ENCODE measurements at places on chromosomes 6 and 20.

GRCh38 chr6:121579478-121579877, 144.0 kb downstream of the GJA1 start:
- no peak for DNase-seq

DNA sequence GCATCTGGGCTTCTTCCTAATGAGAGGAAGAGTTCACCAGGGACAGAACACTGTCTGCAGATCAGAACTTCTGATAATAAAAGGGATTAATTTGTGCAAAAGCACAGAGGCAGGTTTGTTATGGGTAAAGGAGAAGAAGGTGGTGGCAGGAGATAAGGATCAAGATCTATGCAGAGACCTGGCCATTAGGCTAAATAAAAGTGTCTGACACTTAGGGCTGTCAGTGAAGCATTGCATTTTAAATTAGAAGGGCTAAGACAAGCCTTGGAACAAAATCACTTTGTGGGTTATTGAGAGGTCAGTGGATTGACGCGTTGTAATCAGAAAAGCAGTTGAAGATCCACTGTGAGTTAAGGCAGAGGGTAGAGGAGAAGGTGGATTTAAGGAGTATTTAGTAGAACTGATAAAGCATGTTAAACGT, 76.8 kb downstream of the MAP3K4 start:
- DNase-seq: no peak

- DNase-seq: no peak
Observed at GRCh38 chr20:44532981-44533331, 11.1 kb upstream of the SERINC3 start.

DNA sequence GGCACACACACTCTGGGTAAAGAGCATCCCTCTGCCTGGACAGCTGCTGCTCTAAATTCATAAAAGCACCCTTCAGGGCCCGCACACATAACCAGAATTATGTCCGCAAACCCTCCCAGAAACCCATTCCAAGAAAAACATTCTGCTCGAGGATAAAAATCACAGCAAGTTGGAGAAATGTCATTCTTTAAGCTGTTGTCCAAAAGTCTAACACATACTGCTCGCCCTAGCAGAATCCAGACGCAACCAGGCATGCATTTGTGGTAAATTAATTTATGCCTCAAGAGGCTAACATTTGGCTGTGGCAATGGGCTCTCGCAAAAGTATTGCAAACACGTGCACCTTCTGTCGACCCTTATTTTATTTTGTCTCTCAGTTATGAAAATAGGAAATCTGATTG, 116.1 kb upstream of the INSM1 start:
- DNase-seq: no peak

- no peak for DNase-seq
Observed at GRCh38 chr20:53130795-53131194, 158.6 kb downstream of the TSHZ2 start.

DNA sequence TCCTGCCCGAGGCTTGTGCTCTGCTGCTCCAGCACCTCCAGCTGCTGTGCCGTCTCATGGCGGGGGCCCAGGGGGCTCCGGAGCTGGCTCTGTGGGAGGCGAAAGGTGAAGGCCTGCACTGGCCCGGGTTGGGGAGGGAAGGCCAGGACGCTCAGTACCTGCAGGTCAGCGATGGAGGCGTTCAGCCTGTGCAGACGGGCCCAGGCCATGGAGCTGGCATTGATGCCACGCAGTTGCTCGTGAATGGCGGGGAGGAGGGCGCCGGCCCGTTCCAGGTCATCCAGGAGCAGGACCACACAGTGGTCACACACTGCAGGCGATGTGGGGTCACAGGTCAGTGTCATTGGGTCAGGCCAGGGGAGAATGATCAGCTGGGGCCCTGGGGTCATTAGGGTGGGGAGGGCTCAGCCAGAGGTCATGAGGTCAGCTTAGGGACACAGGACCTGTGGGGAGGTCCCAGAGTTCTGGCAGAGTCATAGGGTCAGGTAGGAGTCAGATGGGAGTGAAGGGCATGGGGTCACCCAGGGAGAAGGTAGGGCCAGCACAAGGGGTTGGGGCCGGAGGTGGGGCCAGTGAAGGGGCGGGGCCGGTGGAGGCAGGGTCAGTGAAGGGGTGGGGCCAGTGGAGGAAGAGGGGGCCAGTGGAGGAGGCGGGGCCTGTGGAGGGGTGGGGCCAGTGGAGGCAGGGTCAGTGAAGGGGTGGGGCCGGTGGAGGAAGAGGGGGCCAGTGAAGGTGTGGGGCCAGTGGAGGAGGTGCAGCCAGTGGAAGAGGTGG, 18.0 kb downstream of the ADRM1 start:
- no peak for DNase-seq

- DNase-seq: no peak
Observed at GRCh38 chr6:68087399-68088133, 547.5 kb upstream of the ADGRB3 start.

GRCh38 chr6:31114970-31115849, 610 bp downstream of the PSORS1C1 start:
- DNase-seq: no peak

DNA sequence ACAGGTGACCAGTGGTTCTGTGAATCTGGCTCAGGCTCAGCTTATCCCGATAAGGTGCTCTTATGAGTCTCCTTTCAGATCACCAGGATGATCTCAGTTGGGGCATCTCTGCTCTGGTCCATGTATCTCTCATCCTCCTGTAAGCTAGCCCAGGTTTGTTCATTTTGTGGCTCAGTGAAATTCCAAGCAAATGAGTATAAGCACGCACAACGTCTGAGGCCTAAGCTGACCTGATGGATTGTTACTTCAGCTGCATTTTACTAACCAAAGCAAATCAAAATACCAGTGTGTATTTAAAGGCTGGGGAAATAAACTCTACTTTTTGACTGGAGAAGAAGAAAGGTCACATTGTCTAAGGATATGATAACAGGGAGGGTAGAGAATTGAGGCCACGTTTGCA, 551.0 kb upstream of the BTBD3 start:
- no peak for DNase-seq

DNA sequence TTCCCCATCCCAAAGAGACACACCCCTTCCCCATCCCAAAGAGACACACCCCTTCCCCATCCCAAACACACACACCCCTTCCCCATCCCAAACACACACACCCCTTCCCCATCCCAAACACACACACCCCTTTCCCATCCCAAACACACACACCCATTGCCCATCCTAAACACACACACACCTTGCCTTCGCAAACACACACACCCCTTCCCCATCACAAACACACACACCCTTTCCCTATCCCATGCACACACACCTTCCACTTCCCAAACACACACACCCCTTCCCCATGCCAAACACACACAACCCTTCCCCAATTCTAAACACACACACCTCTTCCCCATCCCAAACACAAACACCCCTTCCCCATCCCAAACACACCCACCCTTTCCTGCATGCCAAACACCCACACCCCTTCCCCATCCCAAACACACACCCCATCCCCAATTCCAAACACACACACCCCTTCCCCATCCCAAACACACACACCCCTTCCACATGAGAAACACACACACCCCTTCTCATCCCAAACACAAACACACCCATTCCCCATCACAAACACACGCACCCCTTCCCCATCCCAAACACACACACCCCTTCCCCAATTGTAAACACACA, 315.3 kb downstream of the KIF16B start:
- no peak for DNase-seq

DNA sequence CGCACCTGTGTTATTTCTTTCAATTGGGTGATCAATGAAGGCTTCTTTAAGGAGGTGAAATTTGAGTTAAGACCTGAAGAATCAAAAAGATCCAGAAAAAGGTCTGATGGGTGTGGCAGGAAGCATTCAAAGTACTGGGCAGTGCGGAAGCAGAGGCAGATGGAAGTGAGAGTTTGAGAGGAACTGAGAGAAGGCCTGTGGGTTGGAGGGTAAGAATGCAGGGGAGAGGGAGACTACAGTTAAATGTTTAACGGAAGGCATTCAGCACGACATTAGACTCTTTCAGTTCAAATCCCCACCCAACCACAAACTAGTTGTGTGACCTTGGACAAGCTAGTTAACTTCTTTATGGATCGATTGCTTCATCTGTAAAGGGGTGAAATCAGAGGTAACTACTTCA, 50.5 kb upstream of the GCM1 start:
- no peak for DNase-seq

DNA sequence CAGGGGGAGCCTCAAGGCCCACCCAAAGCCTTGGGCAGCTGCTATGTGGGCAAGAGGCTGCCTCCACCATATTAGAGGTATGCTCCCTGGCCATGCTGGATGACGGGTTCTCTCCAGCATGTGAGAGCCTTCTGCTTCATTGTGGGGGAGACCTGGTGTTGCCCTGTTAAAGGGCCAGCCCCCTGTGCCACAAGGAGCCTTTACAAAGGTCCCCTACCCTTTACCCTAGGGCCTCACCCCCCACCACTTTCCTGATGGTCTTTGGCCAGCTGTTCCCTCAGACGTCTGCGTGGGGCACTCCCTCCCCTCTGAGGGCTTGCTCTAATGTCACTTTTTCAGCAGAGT, 5.2 kb downstream of the ADIG start:
- no peak for DNase-seq

- no peak for DNase-seq
Observed at GRCh38 chr6:133130863-133131262, 110.3 kb upstream of the EYA4 start.

DNA sequence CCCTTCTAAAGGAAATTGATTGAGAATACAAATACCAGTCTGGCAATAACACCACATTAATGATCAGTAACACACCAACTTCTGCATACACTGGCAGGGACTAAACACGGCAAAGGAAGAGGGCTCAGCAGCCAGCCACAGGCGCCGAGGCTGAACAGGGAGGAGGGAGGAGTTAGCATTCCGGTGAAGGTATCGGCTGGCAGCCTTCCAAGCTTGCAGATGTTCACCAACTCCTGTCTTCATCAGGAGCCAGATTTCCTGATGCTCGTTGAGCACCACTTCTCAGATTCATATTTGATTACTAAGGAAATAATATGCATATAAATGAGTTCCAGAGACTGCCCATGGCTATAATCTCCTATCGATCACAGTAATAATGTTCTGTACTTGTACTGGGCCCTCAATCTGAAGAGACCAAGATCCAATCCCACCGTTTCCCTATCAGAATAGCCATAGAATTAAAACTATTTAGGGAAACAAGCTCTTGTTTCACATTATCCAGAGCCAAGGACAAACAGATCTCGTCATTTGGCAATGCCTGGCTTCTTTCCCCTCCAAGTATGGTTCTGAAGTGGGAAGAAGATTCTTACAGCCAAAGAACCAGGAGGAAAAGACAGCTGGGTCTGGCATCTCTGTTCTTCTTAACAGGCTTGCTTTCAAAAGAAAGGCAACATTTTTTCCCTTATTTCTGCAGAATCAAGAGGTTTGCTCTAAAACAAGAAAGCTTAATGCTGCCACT, 42.2 kb downstream of the GFOD1 start:
- peak; percentile 63 for DNase-seq

- DNase-seq: no peak
Observed at GRCh38 chr20:46931699-46932098, 37.1 kb downstream of the EYA2 start.

GRCh38 chr20:58803533-58803932, 47.2 kb downstream of the GNAS-AS1 start:
- DNase-seq: no peak

GRCh38 chr6:33417128-33417902, 592 bp downstream of the CUTA start:
- no peak for DNase-seq

- DNase-seq: no peak
Observed at GRCh38 chr6:137806914-137807682, 60.0 kb upstream of the TNFAIP3 start.

GRCh38 chr20:39943336-39943735, 745.7 kb downstream of the MAFB start:
- DNase-seq: no peak

- no peak for DNase-seq
Observed at GRCh38 chr6:161649068-161649467, 375.2 kb upstream of the AGPAT4 start.

GRCh38 chr6:164928728-164929407, 380.5 kb downstream of the C6orf118 start:
- DNase-seq: no peak

GRCh38 chr6:69331886-69332285, 464.9 kb downstream of the LMBRD1 start:
- DNase-seq: no peak

DNA sequence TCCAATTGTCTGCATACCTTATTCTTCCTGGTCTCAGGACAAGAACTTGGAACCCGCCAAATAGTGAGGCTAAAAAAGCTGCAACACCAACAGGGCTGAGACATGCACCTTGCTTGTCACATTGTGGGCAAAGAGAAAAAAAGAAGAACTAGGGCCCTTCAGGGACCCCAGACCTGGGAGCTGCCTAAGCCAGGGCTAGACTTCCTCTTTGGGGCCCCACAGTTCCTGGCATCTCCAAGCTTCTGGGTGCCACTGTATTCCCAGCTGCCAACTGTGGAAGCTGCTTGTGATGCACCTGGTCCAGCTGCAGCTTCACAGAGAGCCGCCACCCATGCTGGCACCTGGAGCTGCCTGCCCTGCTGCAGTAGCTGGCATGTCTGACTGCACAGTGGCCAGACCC, 370.6 kb downstream of the CD83 start:
- no peak for DNase-seq

DNA sequence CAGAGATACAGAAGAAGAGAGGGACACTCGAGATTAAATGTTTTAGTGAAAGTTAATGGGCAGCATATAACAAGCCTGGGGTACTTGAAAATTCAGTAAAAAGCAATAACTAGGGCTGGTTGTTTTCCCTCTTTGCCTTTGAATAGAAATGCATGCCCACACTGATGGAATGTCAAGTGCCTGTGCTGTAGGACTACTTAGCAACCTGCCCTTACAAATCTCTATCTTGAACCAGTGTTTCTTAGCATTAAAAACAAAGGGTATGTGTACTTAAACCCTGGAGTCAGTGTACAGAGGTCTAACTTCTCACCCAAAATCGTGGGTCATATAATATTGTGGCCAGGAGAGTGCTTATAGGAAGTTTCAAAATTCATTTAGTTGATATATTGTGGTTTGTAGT, 37.1 kb downstream of the RNF144B start:
- no peak for DNase-seq
